ENCODE measurements at places on chromosomes 7 and 10.
A peak's percentile ranks its signal among the peaks of the same experiment; 100 is the strongest.

GRCh38 chr7:26862834-26863233, 1.6 kb downstream of the SKAP2 start:
- DNase-seq: no peak

DNA sequence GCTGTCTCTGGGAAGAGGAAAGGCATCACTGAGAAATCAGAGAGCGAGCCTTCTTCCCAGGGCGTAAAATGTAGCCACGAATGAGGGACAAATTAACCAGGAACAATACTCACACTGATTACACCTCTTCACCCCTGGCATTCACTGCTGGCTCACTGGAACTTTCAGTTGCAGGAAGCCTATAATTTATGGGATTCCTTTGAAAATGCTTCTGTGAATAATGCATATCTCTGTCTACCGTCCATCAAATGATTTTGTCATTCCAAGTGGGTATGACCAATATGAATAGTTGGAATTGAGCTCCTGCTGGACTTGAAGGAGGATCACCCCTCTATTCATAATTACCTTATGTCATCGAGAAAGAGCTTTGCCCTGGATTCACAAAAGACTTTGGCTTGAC, 360.3 kb upstream of the FZD8 start:
- no peak for DNase-seq

DNA sequence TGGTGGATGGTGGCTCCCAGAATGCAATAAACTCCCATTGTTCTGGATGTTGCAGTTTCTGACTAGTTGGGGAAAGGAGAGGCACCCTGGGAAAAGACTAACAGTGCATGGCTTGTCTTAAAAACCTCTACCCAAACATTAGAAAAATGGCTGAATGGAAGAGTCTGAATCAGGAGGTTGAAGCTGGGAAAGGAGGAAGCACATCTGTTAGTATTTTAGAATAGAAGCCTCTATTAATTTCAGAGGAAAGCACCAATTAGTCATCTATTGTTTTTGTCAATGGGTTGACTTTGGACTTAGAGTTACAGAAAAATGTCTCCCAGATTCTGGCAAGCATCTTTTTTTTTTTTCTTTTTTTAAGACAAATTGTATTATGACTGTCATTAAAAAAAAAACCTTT, 56.1 kb upstream of the ELMO1 start:
- no peak for DNase-seq

DNA sequence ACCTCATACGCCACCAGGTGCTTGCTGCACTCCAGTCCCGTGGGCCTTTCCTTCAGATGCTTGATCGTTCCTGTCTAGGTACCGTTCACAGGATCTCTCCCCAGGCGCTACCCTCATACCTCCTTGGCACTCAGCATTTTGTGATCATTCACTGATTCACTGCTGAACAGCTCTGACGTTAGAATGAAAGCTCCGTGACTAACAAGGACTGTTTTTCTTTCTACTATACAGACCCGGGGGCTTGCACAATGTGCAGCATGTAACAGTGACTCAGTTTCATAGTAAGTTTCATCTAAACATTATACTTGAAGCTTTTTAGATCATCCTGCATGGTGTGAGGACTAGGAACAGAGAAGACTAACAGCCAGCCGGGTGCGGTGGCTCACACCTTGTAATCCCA, 20.6 kb downstream of the KIN start:
- DNase-seq: no peak

DNA sequence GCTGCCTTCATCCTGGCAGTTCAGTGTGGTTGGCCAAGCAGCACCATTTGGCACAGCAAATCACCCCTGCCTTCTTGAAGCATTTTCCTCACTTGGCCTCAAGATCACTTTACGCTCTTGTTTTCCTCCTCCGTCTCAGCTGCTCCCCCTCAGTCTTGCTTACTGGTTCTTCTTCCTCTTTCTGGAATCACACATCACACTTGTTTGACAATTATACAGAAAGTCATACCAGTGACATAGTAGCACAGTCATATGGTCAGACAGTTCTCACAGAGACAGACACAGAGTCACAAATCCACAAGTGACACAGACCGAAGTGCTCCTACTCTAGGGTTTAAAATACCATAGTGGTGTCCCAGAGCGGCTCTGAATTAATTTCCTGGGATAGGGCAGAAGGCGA, 43.8 kb upstream of the ARL4A start:
- no peak for DNase-seq

DNA sequence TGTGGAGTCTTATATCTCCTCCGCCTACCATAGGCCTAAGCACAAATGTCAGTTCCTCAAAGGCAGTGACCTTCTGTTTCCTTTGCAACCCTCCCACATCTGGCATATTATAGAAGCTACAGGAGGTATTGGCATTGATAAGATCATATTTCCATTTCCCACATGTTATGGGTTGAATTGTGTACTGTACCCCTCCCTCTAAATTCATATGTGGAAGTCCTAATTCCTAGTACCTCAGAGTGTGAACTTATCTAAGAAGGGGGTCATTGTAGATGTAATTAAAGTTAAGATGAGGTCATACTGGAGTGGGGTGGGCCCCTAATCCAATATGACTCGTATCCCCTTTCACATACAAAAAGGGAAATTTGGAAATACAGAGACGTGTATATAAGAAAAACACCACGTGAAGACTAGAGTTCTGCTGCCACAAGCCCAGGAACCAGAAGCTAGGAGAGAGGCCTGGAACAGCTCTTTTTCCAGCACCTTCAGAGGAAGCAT, 6.1 kb upstream of the LAMB4 start:
- no peak for DNase-seq

DNA sequence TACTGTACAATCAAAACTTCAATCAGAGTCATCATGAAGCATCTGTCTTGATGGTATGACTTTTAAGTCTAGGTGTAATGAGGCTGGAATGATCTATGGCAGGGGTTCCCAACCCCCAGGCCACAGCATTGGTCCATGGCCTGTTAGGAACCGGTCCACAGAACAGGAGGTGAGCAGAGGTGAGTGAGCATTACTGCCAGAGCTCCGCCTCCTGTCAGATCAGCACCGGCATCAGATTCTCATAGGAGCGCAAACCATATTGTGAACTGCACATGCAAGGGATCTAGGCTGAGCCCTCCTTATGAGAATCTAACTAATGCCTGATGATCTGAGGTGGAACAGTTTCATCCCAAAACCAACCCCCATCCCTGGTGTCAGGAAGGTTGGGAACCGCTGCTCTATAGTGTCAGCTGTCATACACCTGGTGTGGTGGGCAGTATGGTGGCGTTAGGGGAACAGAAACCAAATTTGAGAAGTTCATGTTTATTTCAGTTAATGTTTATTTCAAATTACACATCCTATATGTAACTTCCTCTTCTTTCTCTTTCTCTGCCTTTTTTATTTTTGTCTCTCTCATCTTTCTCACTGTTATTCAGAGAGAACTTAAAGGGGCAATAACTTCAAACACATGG, 432.6 kb downstream of the TNS3 start:
- DNase-seq: no peak

GRCh38 chr7:78576236-78576635, 777.7 kb downstream of the PHTF2 start:
- no peak for DNase-seq

- no peak for DNase-seq
Observed at GRCh38 chr7:120370954-120371353, 98.0 kb downstream of the KCND2 start.

GRCh38 chr10:132508581-132509443, 28.8 kb upstream of the INPP5A start:
- no peak for DNase-seq

- no peak for DNase-seq
Observed at GRCh38 chr10:48603421-48604038, 1.3 kb downstream of the ARHGAP22 start.

GRCh38 chr7:88668591-88668990, 90.9 kb upstream of the ZNF804B start:
- no peak for DNase-seq

- no peak for DNase-seq
Observed at GRCh38 chr10:109765838-109766237, 157.5 kb downstream of the XPNPEP1 start.

DNA sequence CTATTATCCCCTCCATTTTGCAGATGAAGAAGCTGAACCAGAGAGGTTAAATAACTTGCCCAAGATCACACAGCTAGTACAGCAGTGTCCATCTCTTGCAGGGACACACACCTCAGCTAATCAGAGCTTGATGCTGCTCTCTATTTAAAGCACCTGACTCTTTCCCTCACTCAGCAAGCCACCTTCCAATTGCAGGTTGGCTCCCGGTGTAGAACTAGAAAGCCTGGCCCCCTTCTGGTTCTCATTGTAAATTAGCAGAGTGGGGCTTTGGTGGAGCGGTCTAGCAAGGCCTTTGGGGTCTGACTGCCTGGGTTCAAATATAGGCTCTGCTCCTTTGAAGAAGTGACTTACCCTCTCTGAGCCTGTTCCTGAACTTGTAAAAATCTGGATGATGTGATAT, 176.4 kb downstream of the NEURL1 start:
- DNase-seq: no peak

DNA sequence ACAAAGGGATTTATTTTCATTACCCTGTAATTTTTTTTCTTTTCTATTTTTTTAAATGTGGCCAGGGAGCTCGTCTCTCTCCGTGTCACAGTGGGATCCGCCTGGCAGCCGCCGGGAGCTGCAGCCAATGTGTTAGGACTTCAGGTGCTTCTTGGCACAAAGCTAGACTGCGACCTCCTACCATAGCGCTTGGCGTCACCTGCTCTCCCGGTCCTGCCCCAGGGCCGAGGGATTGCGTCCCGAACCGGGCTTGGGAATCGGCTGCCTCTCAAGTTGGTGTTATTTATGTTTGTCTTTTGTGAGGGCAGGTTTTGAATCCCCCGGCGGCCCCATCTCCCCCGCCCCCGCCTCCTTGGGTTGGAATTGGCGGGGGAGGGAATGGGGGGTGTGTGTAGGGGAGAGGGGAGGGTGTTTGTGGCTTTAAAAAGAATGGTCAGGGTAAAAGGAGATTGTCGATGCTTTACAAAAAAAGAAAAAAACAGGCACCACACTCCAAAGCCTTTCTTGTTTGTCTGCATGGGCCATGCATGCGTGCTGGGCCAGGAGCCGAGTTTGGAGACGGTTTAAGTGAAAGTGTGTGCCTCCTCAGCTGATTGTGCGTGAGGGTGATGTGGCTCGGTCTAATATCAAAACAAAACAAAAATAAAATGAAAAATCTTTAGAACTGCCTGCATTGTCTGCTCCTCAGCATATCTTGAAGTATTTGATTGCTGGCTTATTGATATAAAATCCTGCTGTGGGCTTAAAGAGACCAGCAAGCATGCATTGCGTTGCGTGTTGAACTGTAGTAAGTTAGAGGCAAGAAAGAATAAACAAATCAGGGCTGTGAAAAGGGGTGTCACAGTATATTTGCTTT, 1.2 kb downstream of the PPP1R9A start:
- no peak for DNase-seq

DNA sequence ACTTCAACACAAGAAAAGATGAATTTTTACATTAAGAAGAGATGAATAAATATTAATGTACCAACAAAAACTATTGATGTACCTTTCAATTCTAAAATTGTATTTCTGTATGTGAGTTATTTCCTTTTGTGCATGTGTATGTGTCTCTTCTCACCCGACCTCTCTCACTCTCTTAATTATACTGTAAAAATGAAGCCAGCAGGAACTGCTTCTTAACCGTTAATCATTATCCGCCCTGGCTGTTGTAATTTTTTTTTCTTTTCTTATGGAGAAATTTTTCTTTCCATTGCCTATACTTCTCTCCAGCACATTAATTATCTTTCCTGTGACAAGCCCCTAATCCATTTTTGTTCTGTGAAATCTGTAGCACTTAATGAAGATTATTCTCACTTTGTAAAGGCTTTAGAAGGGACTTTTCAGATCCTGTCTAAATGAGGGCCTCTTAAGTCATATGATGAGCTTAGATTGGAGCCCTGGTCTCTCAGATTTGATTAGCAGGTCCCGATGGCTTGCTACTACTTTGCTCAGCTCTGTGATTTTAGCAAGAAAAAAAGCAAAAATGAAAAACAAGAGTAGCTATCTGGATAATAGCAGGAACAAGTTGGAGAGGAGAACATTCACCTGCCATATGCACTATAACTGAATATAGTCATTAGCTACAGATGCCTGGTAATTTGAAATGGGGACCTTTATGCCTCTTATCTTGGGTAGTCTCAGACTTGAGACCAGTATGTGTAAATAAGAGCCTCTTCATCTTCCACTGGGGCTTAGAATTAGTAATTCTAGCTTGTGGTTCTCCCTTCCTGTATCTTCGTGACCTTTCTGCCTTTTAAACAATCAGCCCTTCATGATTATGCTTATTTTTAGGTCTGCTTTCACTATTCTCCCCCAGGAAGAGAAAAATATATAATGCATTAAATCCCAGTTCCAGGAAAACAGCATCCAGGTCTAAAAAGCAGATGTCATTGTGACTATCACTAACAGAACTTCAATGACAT, 80.0 kb upstream of the COL1A2 start:
- DNase-seq: no peak

- no peak for DNase-seq
Observed at GRCh38 chr7:118300177-118300576, 75.7 kb downstream of the ANKRD7 start.

GRCh38 chr7:105853931-105854419, 22.4 kb downstream of the ATXN7L1 start:
- no peak for DNase-seq

DNA sequence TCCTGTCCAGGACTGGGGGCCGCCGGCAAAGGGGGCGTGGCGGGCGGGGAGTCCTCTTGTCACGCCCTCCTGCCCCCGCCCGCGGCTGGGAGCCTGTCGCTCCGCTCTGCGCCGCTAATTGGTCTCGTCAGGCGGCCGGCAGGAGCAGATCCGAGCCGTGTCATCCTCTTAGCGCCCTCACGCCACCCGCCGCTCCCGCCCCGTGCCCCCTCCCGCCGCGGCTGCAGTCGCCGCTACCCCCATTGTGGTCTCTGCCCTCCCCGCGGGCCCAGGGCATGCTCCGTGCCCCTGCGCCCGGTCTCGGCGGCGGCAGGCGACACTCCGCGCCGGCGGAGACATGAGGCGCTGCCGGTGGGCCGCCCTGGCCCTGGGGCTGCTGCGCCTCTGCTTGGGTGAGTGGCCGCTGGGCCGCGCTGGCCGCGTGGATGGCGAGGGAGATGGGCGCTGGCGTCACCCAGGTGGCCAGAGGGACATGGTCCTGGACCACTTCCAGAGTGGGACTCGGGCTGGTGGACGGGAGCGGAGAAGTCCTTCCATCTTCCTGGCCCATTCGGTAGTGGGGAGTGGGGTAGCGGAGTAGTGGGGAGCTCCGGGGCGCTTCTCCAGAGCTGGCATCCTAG, at the start of gene CDHR1:
CDHR1 (plus strand) TSS at position 114 of the 620 bp plus-strand sequence; CDS start at position 338, 224 bp downstream.
- DNase-seq: peak; percentile 41

- DNase-seq: no peak
Observed at GRCh38 chr7:55534916-55535590, 37.2 kb downstream of the VOPP1 start.

- DNase-seq: no peak
Observed at GRCh38 chr7:98130959-98131358, 24.3 kb downstream of the LMTK2 start.

- DNase-seq: no peak
Observed at GRCh38 chr10:110915035-110915434, 3.9 kb downstream of the BBIP1 start.

GRCh38 chr7:44307905-44308595, 17.3 kb downstream of the CAMK2B start:
- DNase-seq: no peak

DNA sequence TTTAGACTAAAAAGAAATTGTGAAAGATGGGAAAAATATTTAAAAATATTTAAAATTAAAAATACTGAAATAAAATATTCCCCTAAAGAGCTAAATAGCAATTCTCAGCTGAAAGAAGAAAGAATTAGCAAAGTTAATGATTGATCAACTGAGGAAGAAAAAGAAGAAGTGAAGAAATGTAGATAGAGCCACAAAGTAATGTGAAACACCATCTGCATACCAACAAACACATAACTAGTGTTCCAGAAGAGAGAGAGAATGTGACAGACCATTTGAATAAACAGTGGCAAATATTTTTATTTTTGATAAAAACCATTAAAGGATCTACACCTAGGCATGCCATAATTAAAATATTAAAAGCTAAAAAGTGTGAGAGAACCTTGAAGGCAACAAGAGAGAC, 784.5 kb upstream of the ZWINT start:
- DNase-seq: no peak
